ENCODE measurements at places on chromosomes 3 and 15.

DNA sequence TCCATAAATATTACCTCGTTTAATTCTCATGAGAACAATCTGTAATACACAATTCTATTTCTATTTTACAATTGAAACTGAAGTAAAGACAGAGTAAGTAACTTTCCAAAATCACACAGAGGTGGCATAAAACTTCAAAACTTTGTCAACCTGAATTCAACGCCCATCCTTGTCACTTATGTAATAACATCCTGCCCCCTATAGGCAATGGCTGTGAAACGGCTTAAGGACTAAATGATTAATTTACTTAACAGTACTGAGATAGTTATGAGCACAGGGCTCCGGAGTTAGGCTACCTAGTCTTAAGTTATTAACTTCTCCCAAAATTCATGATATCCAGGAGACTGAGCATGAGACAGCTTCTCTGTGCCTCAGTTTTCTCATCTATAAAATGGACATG is 293.1 kb upstream of the CHRM5 start:
- no peak for DNase-seq

GRCh38 chr15:42820811-42821210 is 83.9 kb upstream of the CDAN1 start:
- no peak for DNase-seq

DNA sequence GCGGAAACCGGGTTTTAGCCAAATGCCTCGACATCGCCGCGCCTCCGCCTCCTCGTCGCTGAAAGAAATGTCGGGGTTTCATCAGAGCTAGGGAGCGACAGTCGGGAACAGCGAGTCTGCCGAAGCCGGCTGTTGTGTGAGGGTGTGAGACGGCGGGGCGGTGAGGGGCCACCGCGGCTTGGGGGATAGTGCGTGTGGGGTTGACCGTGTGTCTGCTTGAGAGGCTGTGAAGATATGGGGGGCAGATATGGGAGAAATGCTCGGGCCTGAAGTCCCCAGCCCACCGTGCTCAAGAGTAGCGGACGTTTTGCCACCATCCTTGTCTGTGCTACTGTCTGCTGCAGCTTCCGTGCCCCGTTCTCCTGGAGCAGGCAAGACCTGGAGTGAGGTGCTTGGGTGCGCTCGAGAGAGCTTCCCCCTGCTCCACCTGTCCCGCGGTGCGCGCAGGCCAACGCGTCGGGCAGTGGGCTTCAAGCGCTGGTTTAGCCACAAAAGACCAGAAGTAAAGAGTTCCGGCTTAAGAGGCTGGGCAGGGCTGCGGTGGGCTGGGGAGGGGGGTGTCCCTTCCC is 716 bp upstream of the ISLR2 start:
- DNase-seq, result no peak

DNA sequence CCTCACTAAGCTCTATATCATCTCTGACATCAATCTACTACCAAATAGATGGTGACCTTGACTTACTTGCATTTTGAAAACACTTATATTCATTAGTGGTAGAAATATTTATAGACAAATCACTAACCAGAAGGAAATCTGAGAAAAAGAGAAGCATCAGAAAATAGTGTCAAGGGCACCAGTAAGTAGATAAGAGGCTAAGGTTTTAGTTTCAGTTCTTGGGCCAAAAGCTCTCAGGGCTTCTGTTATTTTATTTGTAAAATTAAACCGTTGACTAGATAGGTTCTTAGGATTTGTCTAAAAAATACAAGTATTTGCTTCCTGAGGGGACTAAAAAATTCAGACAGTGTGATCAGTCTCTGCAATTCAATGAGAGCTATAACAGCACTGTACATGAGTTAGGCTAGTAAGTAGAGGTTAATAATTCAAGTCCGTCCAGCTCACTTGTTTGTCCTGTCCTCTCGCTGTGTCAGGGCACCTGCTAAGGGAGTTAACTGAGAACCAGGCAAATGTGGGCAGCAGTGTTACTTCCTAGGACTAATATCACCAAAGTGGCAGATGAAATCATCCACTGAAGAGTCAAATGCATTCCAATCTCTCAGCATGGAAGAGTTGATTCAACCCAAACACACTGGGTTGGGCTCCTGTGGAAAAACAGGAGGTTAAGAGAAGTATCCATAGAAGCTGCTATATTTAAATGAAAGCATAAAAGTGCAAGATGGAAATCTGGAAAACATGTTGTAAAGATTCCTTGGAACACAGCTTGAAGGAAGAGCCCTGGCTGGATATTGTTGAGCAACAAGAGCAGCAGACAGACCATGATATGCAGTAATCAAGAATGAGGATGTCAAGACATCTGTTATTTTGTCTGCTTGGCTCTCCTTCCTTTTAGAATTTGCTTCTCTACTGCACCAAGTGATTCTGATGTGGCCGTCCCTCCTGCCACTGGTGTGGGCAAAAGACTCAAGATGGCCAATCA is 134.9 kb upstream of the ZBTB20 start:
- DNase-seq, result no peak

DNA sequence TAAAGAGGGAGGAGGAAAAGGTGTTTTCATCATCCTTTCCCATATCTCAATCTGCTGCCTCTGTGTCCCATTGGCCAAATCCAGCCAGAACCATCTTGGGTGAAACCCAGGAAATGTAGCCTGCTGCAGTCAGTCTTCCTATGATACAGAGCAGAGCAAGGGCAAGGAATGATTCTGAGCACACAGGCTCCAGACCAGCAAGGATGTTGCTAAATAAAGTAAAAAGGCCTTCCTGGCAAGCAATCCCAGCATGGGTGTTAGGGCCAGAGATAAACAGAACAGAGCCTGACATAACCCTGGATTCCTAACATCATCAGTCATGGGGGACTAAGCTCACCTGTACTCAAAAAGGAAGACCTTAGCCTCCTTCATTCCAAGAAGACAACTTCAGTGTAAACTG is 90.7 kb upstream of the AGTR1 start:
- no peak for DNase-seq
